ENCODE measurements at places on chromosomes 3 and 15.

- DNase-seq, result no peak
Observed at GRCh38 chr3:188446766-188447165, 292.8 kb downstream of the LPP start.

DNA sequence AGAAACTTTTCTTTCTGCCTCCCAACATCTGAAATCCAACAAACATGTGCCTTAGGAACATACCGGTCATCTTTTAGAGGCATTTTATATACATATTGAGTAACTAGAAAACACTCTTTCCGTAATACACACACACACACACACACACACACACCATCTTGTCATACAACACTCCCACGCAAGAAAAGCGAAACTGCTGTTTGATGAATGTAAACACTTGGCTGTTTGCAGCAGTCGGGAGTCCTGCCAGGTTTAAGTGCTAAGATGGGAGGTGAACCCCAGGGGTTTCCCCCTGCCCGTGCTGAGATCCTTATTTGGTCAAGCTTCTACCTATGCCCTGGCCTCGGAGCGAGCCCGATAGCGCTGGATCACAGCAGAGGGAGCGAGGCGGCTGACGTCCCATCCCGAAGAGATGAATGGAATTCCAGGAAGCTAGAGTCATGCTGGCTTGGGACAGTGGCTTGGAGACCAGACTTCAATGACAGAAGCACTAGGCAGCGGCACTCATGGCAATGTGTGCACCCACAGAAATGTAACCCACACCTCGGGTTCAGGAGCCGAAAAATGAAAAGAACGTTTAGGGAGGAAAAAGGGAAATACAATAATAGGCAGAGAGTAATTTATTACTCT, 1.3 kb upstream of the THBS1 start:
- DNase-seq, result no peak

DNA sequence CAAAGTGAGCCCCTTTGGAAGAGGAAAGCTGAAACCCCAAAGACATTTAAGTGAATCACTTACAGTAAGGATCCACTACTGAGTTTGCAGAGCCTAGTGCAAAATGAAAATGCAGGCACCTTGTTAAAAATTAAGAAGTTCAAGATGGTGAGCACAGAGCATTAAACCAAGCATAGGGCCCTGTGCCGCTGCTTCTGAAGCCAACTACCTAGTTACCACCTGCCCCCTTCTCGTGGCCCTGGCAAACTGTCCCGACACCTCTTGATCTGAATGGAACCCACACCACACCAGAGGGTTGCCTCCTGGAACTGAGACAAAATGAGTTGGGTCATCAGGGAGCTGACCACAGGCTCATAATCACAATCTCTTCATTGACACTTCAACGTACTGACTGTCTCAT, 25.6 kb downstream of the LRRC2 start:
- no peak for DNase-seq

GRCh38 chr3:77535116-77535515, 495.2 kb downstream of the ROBO2 start:
- no peak for DNase-seq

DNA sequence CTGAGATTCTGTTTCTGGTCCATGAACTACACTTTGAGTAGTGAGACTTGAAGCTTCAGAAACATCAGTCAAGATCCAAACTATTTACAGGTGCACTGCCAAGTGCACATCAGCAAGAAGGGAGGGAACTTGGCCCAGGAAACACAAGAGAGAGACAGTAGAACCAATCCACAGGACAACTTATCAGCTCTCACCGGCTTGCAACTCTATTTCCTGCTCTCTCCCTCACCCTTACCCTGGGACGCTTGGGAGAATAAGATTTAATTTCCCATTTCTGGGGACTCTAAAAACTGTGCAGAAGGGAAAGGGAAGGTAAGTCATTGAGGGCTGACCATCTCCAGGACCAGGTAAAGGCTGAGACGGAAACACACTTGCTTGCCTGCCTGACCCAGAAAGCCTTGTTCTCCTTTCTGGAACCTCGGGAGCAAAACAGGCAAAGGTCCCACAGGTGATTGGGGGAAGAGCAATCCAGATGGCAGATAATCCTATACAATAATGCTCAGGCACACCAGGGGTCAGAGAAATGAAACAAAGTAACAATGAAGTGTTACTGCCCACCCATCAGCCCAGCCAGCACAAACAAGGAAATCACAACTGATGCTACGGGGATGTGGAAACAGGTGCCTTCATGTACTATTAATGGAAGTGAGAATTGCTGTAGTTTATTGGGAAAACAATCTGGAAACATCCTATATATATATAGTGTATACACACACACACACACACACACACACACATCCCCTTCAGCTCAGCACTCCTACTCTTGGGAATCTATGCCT, 154.4 kb downstream of the XXYLT1 start:
- DNase-seq, result no peak

GRCh38 chr3:59791774-59792308, 742.0 kb upstream of the CFAP20DC start:
- no peak for DNase-seq

DNA sequence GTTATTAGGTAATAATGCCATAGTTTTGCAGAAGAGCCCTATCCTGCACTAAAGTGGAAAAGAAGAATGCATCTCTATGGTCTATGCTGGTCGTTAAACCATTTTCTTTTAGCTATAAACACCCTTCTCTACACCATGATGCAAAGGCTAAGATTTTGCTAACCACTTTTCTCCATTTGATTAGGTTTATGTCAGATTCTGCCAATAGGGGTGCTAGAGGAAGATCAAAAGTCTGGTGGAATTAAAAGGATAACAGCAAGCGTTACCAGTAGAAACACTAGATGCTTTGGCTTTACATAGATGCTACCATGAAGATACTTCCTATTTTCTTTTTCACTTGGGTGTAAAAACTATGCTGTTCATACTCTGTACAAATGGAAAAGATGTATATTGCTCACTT, 669.8 kb upstream of the ARPP21 start:
- DNase-seq, result no peak

GRCh38 chr3:136984837-136985236, 27.1 kb downstream of the IL20RB start:
- DNase-seq, result no peak

- DNase-seq, result no peak
Observed at GRCh38 chr3:17535274-17535673, 207.2 kb downstream of the TBC1D5 start.

- DNase-seq, result no peak
Observed at GRCh38 chr15:91992945-91993344, 139.4 kb downstream of the SLCO3A1 start.

- no peak for DNase-seq
Observed at GRCh38 chr3:62225051-62225450, 148.3 kb downstream of the FEZF2 start.

- no peak for DNase-seq
Observed at GRCh38 chr3:188362405-188362831, 208.5 kb downstream of the LPP start.

- no peak for DNase-seq
Observed at GRCh38 chr3:3627114-3627513, 172.1 kb upstream of the LRRN1 start.

All from activated naive CD8-positive, alpha-beta T cell treated with anti-CD3 and anti-CD28 coated beads for 36 hours (primary cell).